Effector memory CD8-positive, alpha-beta T cell (primary cell): ENCODE measurements at places on chromosomes 16 and 17.

- no peak for DNase-seq
Measured at GRCh38 chr16:85607796-85608514, 5.2 kb upstream of the GSE1 start.

DNA sequence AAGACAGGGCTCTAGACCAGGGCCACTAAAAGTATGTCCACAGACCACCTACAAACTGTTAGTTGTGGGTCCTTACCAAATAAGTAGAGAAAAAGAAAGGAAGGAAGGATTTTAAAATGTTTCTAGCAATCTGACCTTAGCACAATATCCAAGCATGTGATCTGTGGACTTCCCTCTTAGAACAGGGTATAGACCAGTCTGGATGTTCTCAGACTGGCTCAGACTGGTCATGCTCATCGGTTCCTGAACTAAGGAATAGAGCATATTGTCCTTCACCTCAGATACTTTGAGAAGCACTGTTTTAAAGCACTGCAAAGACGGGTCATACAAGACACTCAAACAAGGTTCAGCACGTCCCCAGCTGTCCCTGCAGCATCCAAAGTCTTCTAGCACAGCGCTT, 25.8 kb downstream of the CUEDC1 start:
- no peak for DNase-seq

GRCh38 chr17:39787041-39787440, 49.3 kb downstream of the GRB7 start:
- DNase-seq: no peak

GRCh38 chr16:24539850-24540601, 660 bp downstream of the RBBP6 start:
- no peak for DNase-seq

- DNase-seq: no peak
Measured at GRCh38 chr17:57315061-57316015, 59.0 kb downstream of the MSI2 start.

- DNase-seq: no peak
Measured at GRCh38 chr17:51850201-51850600, 308.3 kb downstream of the CA10 start.

GRCh38 chr16:4455081-4455480, 19.3 kb downstream of the NMRAL1 start:
- DNase-seq: no peak

- DNase-seq: no peak
Measured at GRCh38 chr16:75929046-75929445, 202.8 kb upstream of the CPHXL start.

GRCh38 chr17:75153780-75154194, 525 bp downstream of the JPT1 start:
- DNase-seq: no peak

GRCh38 chr17:83026311-83026811, 53.0 kb upstream of the METRNL start:
- no peak for DNase-seq

DNA sequence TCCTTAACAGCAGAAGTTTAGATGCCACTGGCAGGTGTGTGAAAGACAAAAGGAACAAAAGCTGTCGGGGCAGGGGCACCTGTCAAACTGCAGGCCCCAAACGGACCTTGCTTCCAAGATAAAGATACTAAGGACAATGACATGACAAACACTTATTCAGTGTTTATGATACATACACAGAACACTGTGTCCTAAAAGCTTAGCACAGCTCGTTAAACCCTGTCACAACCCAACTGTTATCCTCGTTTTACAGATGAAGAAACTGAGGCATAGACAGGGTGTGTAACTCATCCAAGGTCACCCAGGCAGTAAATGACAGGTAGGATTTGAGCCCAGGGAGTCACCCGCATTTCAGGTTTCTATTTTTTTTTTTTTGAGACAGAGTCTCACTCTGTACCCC, 9.6 kb downstream of the SDK2 start:
- no peak for DNase-seq
